Dermis blood vessel endothelial cell (primary cell): ENCODE measurements at places on chromosomes 11 and 22. TPM values are rescaled to one million over a fixed set of nuclear protein-coding genes. Genes with fewer than 3 reads are reported as not detected.

Gene DKK3
- 107 and 156 TPM in 2 replicates for total RNA-seq

Gene C22orf31
- not detected in 2 replicates for total RNA-seq

DNA sequence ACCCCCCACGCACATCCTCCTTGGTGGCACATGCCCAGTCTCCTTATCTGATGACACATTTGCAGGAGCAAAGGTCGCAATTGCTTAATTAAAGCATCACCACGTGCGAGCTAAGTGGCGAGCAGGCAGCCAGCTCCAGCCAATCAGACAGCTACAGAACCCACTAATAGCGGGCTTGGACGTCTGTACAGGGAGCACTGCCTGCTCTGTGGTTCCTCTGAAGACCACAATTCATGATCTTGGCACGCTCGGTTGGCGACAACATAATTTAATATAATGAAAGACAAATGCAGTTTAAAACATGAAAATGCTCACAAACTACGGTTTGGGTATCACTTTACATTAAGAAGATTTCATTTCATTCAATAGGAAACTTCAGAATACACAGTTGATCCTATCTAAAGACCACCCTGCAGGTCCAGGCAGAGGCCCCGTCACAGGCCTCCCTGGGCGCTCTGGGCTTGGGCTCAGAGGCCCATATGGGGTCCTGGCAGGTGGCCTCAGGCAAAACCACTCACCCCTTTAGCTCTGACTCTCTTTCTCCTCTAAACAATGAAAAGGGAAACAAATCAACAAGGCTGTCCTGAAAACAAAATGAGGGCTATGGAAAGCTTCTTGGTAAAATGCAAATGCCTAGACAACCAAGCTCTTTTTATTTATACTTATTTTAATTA, 10.4 kb downstream of the PACSIN2 start:
- no peak for DNase-seq

- no peak for DNase-seq
Measured at GRCh38 chr11:84757711-84758110, 869.4 kb downstream of the DLG2 start.

DNA sequence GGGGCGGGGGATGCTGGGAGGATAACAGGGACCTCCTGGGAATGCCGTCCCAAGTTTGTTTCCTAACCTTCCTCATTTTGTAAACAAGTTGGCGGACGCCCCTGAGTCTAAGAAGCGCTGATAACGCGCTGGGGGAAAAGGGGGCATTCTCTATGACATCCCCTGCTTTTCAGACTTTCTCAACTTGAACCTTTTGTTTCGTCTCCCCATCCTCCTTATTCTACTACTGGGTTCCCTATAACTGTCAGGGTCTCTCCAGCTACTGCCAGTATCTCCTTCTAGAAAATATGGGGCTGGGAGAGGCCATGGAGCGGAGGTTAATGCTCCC, 654 bp downstream of the TMEM86A start:
- no peak for DNase-seq
